Activated CD8-positive, alpha-beta memory T cell treated with anti-CD3 and anti-CD28 coated beads for 24 hours (primary cell): ENCODE measurements at places on chromosomes 7 and 10.

- no peak for DNase-seq
These were observed 472 bp upstream of the ADAM22 start for GRCh38 chr7:87933605-87933952.

DNA sequence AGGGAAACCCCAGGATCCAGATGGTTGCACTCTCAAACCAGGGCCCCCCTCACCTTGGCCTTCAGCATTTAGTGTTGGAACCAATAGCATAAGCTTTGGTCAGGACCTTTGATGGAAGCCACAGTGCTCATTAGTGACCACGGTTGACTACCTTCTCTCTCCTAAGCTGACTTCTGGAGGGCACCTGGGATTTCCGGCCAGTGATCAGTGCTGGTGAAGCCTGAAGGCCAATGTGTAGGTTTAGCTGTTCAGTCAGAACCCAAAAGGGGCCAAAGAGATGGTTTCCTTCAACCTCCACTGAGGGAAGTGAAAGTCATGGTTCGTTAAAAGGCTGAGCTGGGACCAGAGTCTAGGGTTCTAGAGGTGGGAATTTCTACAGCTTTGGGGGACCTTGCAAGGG, 46.4 kb downstream of the TCF7L2 start:
- no peak for DNase-seq

GRCh38 chr10:50541921-50542320, 81.8 kb downstream of the SGMS1 start:
- no peak for DNase-seq

DNA sequence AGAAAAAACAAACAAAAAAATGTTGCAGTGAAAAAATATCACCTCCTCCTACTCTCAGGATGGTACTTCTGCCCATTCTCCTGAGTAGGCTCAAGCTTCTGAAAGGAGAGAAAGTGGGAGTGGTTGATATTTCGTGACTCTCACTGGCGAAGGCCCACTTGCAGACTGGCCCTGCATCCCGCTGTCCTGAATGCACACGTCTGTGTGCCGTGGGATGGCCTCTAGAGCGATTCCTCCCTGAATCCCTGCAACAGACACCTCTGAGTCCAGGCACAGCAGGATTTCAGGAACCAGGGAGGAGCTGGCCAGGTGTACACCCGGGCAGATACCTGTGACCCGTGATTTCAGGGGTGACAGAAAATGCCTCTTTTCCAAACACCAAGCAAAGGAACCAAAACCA, 319.2 kb downstream of the DPP6 start:
- DNase-seq: no peak

DNA sequence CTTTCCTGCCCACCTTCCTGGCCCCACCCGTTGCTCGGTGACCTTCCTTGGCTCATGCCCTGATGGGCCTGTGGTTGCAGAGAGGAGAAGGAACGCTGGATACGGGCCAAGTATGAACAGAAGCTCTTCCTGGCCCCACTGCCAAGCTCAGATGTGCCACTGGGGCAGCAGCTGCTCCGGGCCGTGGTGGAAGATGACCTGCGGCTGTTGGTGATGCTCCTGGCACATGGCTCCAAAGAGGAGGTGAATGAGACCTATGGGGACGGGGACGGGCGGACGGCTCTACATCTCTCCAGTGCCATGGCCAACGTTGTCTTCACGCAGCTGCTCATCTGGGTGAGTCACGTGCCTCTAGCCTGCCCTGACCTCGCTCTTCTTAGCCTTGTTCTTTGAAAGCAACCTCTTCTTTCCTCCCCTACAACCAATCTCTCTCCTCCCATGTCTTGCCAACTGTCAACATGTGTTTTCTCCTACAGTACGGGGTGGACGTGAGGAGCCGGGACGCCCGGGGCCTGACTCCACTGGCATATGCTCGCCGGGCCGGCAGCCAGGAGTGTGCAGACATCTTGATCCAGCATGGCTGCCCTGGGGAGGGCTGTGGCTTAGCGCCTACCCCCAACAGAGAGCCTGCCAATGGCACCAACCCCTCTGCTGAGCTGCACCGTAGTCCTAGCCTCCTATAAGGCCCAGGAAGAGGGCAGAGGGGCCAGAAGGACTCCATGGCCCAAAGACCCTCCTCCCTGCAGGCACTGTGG, 24.1 kb downstream of the GBX1 start:
- DNase-seq: no peak

DNA sequence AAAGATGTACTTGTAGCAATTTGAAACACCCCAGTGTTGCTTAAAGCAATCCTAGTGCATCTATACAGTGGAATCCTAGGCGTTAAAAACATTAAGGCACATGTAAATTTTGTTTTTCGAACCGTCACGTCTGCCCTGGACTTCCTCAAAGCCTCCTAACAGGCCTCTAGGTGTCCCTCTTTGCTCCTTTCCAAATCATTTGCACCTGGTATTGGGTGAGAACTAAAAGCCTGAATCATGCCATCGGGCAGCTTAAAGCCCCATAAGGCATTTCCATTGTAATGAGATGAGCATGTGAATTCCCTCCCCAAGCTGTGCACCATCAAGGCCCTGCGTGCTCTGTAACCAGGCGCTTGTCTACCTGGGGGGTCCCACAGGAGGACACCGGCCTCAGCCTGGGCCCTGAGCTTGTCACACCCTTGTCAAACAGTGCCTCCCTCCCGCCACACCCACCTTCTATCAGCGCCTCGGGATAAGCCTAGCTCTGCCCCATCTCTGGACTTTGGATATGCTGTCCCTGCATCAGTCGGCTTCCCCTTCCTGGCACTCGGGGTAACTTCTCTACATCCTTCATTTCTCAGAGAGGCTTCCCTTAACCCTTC, 89.2 kb downstream of the WDR11 start:
- DNase-seq: no peak

DNA sequence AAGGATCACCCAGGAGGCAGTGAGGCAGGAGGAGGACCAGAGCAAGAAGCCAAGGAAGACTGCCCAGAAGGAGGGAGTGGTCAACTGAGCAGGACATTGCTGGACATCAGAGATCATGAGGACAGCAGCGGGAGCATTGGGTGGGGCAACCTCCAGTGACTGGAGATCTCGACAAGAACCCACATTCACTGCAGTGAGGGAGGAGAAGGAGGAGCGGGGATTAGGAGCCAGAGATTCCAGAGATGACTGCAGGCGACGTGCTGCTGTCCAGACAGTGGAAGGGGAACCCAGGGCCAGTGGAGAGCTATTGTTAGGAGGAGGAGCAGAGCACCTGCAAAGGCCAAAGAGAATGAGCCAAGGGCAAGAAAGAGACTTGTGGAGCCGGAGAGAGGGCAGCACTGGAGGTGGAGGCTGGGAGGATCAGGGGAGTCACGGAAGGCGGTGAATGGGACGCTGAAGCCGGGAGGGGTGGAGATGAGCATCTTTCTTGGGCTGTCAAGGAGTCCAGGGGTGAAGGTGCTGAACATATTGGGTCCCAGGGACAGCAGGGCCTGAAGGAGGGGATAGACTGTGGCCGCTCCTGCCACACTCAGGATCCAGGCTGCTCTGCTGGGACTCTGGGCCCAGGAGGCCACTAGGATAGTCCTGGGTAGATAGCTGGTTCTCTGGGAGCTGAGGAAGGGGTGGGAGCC, 140.1 kb upstream of the UNC5B start:
- DNase-seq: no peak

DNA sequence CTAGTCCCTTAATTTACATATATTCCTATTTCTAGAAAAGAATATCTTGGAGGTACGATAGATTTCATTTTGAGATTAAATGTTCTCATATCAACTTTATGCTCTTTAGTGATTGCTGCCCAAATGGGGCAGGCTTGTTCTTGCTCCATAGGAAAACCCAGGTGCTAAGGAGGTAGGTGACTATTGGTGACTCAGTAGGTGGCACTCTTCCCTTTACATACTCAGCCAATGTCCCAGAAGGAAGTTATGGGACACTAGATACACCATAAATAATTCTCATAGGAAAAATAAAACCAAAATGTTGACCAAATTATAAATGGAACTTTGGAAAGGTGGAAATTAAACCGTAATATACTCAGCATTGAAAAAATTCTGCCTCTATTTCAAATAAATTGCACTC, 4.0 kb downstream of the SKAP2 start:
- DNase-seq: no peak

- DNase-seq: no peak
These were observed 73.2 kb downstream of the LMBR1 start for GRCh38 chr7:156819733-156820295.

DNA sequence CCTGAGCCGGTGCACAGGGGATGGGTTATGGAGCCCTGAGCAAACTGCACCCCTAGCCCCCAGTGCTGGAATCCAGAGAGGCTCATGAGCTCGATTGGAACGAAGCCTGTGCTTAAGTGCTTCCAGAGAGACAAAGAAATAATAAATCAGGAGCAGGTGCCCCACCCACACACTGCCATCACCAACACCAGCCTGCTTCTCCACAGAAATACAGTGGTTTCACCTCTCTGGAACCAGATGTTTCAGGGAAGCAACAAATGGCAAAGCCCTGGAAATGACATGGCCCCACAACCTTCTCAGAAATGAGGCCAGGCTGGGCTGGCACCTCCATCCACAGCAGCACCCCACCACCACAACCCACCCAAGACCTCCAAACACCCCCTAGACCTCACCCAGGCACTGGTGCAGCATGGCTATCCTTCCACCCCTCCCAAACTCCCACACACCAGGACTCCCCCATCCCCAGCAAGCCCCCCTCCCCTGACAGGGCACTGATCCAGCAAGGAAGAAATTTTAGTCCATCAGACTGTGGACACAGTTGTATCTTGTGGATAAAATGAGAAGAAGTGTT, 4.1 kb upstream of the SLC18A3 start:
- DNase-seq: peak; percentile 13

- no peak for DNase-seq
These were observed 271.2 kb downstream of the ZEB1 start for GRCh38 chr10:31590023-31590800.

GRCh38 chr10:32317795-32318357, 29.1 kb downstream of the EPC1 start:
- DNase-seq: no peak

DNA sequence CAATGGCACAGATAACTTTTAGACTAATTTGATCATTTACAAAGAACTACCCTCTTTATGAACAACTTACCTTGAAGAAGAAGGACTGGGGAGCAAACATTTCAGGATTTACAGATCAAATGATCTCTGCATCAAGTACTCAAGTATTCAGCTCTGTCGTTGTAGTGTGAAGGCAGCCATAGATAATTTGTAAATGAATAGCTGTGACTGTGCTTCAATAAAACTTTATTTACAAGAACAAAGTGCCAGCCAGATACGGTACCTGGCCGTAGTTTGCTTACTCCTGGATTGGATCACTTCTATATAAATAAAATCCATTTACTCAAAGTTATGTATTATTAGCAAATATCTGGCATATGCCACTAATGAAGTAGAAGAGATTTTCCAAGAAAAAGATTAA, 388.2 kb upstream of the SEMA3A start:
- DNase-seq: no peak

- DNase-seq: no peak
These were observed 19.9 kb downstream of the CCDC3 start for GRCh38 chr10:12981570-12981969.

GRCh38 chr7:30708412-30708811, 26.2 kb upstream of the CRHR2 start:
- DNase-seq: no peak

GRCh38 chr10:27743877-27744801, 1.5 kb downstream of the MKX start:
- no peak for DNase-seq

DNA sequence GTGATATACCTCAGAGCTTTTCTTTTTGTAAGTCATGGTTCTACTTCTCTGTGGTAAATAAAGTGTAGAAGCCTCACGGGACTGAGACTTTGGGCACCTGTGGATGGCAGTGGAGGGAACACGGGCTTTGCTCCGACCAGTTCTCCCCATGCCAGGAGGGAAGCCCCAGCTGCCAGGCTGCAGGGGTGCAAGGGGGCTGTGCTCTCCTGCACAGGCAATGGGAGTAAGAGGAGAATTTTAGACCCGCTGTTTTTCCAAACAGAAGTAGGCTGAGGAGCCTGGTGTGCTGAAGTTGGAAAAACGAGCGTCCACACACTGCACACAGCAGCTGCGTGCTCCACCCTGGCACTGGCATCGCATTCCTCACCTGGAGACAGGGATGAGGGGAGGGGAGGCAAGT, 282.4 kb downstream of the TNS3 start:
- DNase-seq: no peak

- no peak for DNase-seq
These were observed 43.1 kb downstream of the CREB3L2 start for GRCh38 chr7:137958470-137959431.

DNA sequence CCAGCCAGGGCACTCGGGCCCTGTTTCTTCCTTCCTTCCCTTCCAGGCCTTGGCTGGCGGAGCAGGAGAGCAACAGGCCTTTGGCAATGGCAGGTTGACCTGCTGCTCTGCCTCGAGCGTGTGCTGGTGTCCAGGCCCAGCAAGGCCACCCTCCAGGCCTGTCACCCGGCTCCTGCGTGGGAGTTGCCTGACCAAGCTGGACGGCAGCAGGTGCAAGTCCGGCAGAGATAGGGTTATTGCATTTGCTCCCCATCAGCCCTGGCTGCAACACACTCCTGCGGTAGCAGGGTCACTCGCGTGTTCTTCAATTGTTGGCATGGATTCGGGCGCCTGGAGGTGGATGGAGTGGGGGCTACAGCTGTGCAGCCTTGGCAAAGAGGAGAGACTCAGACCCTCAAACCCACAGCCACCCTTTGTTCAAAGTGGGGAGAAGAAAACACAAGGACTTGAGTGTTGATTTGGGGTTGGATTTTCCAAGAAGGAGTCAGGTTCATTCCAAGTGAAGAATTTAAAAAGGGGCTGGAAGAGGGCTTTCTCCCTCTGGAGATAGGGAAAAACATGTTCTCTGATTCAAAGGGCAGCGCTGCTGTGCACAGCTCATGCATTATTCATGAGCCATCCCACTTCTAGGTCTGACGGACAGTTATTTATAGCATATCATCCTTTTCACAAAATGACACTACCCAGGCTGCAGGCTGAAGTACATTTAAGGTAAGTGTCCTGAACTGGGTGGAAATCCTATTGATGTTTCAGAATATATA, 64.2 kb upstream of the PITRM1 start:
- DNase-seq: no peak

DNA sequence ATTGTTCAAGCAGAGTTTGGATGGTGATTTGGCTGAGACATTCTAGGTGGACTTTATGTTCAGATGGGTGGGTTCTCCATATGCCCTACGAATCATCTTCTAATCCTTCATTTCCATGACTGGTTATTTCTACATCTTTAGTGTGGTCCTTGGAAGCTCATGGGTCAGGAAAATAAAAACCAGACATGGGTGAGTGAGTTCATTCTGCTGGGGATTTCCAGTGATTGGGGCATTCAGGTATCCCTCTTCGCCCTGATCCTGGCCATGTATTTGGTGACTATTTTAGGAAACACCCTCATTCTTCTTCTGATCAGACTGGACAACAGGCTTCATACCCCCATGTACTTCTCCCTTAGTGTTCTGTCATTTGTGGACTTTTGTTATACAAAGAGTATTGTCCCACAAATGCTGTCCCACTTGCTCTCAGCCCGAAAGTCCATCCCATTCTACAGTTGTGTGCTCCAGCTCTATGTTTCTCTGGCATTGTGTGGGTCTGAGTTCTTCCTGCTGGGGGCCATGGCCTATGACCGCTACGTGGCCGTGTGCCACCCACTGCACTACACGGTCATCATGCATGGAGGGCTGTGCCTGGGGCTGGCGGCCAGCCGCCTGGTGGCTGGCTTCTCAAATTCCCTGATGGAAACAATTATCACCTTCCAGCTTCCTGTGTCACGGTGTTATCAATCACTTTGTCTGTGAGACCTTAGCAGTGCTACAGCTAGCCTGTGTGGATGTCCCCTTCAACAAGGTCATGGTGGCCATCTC, 19.2 kb upstream of the OR6B1 start:
- DNase-seq: no peak

GRCh38 chr7:98681951-98682350, 64.9 kb downstream of the NPTX2 start:
- no peak for DNase-seq
